BE2C (cell line): ENCODE measurements at places on chromosomes 1 and 21.
A peak's percentile ranks its signal among the peaks of the same experiment; 100 is the strongest.

DNA sequence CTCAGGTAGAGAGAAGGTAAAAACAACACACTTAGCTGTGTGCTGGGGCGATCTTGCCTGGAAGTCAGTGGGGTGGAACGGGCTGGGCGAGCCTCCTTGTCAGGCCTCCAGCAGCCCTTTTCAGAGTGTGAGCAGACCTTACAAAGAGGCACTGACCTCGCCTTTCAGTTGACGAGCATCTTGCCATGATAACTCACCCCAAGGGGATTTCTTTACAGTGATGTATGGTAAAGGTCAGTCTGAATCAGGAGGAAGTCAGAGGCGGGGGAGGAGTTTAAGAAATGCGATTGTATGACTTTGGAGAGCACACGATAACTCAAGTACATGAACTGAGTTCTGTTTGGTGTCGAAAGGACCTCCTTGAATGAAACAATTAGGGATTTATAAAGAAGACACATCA lies 326.5 kb upstream of the PROX1 start:
- no peak for DNase-seq

DNA sequence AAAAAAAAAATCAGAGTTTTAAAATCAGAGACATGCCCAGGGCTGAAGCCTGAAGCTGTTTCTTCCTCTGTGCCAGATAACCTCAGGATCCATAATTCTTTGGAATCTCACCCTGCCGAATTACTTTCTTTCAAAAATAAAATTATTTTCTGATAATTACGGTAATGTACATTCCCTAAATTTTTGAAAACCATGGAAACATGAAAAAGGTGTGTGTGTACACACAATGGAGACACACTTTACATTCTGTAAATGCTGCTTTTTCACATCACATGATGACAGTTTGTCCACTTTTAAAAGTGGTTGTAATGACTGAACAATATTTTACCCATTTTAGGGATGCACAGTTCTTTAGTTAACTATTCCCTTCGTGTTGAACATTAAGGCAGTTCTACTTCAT lies 21.5 kb downstream of the CRCT1 start:
- DNase-seq, result no peak

DNA sequence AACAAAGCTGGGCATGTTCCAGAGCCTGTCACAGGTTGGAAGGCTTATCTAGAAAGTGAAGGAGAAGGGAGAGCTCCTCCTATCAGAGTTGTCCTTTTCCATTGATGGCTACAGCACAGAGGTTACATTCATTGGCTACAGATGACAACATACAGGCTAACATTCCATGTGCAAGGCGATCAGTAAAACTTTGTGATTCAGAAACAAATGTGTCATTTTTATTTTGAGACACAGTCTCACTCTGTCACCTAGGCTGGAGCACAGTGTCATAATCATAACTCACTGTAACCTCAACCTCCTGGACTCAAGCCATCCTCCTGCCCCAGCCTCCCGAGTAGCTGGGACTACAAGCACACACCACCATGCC lies 32.6 kb downstream of the TRIM67 start:
- DNase-seq, result no peak

DNA sequence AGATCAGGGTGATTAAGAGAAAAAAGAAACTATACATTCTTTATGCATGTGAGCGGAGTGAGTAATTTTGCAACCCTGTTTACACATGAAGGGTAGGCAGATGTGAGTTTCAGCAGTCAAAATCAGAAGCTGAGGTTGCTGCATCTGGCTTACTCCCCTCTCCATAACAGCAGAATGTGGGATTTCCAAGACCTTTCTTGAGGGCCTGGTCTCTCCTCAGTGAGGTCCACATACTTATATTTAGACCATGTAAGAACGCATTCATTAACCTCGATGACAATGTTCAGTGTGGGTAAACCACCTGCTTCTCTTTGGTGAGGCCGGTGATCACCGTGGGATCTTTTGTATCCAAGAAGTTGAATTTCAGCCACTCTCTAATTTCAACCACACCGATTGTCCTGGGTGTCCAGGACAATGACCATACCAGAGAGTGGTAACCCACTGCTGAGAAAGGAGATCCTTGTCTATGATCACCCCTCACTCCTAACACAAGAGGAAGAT lies 18.7 kb upstream of the RAP1A start:
- DNase-seq, result no peak

GRCh38 chr1:5970610-5971273 lies 21.5 kb downstream of the NPHP4 start:
- DNase-seq, result no peak

- DNase-seq, result no peak
Measured at GRCh38 chr1:177779166-177779965, 190.5 kb downstream of the SEC16B start.

DNA sequence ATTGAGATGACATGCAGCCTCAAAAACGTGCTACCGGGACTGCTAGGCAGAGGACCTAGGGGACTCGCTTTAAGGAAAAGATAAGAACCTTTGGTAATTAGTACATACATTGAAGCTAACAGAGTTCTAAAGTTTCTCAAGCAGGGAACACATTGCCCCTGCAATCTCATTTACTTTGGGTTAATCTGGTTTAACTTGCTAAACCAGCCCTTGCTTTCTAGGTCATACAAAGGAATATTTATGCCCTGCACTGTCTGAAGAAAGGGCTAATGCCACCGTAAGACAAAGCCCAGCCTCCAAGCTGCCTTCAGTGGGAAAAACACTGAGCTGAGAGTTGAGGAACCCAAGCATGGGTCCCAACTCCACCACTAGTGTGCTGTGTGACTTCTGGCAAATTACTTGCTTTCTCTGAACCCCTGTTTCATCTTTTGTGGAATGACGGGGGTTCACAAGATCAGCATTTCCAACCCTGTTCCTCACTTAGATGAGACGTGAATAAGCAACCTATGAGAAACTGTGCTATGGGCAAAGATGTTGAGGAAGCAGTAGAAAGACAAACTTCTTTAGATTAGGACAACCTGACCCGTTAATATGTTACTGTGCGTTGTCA lies 66.3 kb downstream of the VWA5B1 start:
- DNase-seq, result no peak

DNA sequence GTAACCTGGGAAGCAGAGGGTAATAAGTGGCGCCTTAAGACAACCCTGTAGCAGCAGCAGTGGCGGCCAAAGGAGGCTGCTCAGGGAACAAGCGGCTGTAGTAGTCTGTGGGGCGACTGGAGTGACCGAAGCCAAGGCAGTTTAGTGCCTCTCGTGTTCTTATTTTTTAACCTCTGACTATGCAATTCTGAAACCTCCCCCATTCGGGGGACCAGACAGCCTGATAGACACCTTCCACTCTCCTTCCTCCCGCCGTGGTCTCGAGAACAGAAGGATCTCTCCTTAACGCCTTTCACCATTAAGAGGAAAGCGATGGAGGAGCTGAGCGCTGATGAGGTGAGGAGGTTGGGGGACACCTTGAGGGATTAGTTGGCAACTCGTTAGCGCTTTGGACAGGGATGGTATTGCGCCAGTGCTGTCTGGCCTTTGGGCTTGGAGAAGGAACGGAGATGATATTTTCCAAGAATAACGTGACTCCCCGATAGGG lies 644 bp downstream of the UBE4B start:
- DNase-seq, result peak; percentile 10

GRCh38 chr1:234069760-234070159 lies 165.3 kb downstream of the SLC35F3 start:
- no peak for DNase-seq

GRCh38 chr1:27789540-27790041 lies 16.6 kb downstream of the STX12 start:
- DNase-seq, result peak; percentile 13

GRCh38 chr1:186183970-186184628 lies 191.0 kb downstream of the TPR start:
- DNase-seq, result no peak

GRCh38 chr1:204341380-204341779 lies 18.3 kb downstream of the PLEKHA6 start:
- peak; percentile 52 for DNase-seq

DNA sequence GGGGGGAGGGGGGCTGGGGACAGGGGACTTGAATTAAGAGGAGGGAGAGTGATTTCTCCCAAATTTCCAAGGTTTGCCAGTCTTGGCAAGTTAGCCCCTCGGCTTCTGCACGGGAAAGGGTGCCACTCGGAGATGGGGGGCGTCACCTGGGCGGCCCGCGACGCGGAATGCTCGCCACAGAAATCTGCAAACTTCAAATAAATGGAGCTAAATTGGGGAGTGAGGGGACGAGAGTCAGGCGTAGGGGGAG lies 885 bp upstream of the SSBP3 start:
- no peak for DNase-seq

DNA sequence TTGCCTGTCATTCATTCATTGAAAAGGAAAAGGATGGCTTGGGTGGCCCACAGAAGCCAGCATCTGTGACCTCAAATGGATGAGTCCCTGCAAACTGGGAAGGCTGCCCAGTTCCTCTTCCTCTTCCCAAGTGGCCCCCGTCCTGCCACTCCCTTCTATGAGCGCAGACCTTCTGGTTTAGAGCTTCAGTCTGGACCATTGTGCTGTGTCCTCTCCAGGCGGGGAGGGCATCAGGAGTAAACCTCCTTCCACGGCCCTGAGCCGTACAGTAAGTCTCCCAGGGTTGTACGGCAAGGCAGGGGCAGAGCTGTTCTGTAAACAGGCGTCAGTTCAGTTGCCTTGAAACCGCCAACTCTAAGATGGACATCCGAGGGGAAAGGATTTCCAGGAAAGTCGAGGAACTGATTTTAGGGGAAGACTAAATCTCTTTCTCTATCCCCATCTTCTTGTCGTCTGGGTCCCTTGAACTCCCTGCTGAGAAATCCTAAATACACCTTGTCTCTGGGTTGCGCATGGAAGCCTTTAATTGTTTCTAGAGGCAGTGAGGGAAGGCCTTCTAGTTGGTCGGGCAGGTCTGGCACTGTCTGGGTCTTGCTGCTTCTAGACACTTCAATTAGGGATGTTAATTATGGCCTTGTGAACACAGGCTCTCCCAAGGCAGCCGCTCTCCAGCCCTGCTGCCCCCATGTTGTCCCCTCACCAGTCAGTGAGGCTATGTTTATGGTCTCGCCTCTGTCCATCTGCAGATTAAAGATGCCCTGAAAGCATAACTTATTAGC lies 22.1 kb downstream of the SOX13 start:
- no peak for DNase-seq

- DNase-seq, result no peak
Measured at GRCh38 chr1:212957546-212957945, 7.2 kb downstream of the VASH2 start.

DNA sequence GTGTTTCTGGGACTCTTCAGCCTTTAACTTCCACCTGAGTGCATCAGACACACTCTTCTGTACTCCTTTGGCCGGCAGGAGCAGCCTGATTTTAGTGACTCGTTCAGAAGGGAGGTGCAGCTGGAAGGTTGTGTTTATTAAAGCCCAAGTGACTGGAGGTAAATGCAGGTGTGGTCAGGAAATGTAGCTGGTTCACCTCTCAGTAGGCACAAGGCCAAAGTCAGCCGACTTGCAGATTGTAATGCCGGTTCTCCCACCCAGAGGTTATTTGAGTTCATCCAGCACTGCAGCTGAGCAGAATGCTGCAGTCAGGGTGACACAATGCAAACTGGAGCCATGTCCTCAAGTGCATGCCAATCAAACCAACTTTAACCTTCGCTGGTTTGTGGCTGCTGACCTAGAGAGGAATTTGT lies 91.5 kb downstream of the SPATA46 start:
- DNase-seq, result no peak

DNA sequence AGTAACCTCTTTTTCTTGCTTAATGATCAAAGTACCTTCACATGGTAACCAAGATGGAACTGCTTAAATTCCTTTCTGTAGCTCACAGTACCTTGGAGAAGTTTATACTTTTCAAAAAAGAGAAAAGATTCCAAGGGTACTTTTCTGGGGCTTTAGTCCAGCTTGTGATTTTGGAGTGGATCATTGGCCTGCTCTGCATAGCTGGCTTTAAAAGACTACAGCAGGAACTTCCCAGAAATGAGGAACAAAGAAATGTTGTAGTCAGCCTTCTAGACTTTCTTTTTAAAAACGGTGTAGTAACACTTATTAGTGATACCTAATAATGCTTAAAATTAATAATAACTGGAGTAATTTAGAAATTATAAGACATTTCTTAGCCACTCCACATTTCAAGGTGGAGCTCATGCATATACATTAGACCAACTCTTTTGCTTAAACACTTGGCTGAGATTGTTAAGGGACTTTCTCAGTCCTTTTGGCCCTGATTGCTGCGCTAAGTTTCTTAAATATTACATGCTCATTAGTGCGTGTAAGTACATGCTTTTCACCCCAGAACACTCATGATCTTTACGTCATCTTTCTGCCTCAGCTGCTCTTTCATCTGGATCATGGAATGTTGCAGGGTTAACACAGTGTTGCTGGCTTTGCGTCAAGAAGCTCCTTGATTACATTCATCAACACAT lies 57.3 kb downstream of the SDCCAG8 start:
- no peak for DNase-seq

GRCh38 chr1:36457691-36458090 lies 6.5 kb downstream of the MRPS15 start:
- no peak for DNase-seq

GRCh38 chr21:31366825-31367224 lies 22.8 kb upstream of the TIAM1 start:
- DNase-seq, result no peak

DNA sequence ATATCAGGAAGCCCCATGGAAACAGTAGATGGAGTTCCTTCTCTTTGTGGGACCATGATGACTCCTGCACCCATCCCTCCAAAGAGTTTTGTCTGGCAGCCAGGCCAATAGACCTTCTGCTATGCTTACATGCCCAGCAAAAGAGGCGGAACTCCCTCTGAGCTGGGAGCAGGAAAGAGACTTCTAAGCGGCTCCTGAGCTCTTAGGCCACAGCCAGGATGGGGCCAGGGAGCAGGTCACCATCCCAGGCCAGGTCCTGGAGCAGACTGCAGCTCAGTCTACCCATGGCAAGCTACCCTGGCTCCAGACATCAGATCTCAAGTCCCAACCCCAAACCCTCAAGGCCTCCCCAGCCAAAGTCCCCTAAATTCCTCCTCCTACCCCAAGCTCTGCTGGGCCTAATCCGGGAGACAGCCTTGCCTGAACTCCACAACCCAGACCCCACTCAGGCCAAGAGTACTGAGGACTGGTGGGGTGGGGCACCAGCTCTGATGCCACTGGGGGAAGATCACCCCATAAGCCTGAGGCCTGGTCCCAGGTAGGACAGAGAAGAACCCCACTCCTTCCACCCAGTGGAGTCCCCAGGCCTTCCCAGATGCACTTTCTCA lies 387.9 kb downstream of the MATN1 start:
- no peak for DNase-seq

DNA sequence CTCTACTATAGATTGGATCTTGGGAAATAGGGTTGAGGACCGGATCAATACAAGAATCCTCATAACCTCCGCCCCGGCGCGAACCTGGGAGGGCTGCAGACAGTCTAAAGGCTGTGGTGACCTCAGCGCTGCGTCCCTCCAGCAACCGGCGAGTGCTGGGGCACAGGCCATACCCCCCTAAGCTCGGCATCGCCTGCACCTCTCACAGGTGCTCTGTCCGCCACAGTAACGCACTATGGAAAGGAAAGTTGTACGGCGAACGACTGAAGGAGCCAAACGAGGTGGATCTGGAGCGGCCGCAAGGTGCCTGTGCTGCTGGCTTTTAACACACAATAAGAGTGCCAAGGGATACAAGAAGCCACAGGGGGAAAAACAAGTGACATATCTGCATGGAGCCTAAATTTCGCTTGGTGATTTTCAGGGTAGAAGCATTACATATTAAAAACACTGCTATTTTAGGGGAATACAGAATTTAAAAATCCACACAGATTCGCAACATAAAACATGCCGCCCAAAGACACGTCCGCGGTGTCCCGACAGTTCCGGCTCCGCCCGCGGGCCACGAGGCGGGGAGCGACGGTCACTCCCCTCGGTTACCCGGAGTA lies 1.4 kb upstream of the RBM15 start:
- DNase-seq, result peak; percentile 55

- DNase-seq, result no peak
Measured at GRCh38 chr21:46093668-46094400, 4.1 kb upstream of the COL6A2 start.

- DNase-seq, result no peak
Measured at GRCh38 chr1:5370311-5370710, 621.9 kb downstream of the NPHP4 start.
